ENCODE measurements at places on chromosomes 1 and 21.

DNA sequence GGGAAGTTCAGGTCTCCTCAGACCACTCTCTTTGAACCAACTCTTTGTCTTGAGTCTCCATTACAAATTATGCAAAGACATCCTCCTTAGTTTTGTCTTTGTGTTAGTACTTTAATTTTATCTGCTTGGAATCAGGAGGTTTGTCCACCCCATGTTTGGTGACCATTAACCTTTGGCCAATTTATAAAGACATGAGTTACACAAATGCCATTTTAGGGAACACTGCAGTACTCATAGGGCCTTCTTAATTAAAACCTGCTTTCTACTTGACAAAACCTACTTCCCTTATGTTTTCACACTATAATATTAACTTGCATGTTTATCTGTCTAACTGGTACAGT, 7.9 kb upstream of the CDC73 start:
- no peak for DNase-seq

DNA sequence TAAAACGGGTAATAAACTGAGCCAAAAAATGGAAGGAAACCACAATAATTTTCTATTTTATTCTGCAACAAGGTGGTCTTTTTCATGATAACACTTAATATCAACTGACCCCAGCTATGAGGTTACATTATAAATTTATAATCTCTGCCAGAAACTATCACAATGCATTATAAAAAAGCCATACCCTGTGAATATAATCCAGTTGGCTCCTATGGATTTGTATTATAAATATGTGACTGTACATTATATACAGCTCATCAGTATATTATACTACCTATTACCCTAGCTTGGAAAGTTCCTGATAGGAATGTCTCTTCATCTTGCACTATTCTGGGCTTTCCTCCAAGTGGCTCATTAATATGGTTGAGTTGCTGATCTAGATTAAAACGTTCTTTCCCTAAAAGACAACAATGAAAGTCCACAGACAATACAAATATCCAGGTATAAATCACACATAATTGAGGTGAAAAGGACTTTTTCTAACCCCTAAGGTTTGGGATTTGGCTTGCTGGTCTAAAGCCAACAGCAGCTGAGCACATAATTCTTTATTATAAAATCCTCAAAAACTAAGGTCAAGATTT, 487.7 kb downstream of the TTLL7 start:
- no peak for DNase-seq

DNA sequence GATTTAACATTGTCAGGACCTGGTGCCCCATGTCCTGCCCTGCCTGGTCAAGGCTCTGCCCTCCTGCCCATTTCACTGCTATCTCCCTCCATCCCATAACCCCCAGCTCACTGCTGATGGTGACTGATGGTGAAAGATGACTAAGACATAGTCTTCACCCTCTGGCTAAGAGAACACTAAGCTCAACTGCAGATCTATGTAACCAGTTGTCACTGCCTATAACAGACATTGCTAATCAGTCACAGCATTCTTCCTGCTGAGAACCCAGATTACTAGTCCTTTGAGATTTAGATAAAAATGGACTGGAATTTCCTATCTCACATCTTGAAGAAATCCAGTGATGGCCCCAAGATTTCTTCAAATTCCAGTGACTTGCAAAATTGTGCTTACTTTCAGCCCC, 8.0 kb upstream of the ZNF362 start:
- no peak for DNase-seq

DNA sequence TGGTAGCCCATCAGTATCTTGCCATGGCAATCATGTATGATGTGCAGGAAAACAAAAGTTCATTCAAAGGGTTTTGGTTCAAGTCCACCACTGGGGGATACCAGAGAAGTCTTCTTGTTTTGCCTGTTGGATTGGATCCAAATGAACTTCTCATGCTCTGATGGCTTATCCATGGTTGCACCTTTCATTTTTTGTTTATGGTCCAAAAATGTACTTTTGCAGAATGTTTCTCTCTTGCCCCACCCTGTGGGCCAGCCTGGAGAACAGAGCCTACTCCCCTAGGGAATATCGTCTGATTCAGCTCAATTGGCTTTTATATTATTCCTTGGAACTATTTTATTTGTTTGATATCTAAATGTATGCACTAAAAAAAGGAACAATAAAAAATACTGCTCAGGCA, 20.1 kb upstream of the CLCA1 start:
- no peak for DNase-seq

DNA sequence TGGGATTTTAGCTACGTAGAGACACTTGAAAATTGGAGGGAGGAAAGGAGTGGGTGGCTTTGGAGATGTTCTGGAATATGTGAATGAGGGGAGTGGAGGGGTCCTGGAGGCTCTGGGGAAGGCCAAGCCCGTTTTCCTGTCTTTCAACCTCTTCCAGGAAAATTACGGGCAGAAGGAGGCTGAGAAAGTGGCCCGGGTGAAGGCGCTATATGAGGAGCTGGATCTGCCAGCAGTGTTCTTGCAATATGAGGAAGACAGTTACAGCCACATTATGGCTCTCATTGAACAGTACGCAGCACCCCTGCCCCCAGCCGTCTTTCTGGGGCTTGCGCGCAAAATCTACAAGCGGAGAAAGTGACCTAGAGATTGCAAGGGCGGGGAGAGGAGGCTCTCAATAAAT, 442 bp upstream of the RUSC1 start:
- no peak for DNase-seq

- no peak for DNase-seq
These were observed 59.4 kb downstream of the SYT6 start for GRCh38 chr1:114094363-114094634.

DNA sequence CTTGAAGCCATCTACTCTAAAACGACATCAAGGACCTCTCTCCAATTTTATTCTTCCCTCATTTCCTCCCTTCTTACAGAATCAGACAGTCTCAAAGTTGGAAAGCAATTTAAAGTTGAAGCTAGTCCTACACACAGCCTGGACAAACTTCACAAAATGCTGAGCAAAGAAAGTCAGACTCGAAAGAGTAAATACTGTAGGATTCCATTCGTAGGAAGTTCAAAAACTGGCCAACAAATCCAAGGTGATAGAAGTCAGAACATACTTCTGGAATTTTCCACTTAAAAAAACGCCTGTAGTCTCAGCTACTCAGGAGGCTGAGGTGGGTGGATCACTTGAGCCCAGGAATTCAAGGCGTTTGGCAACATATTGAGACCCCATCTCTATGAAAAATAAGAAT, 19.6 kb downstream of the SYF2 start:
- no peak for DNase-seq

DNA sequence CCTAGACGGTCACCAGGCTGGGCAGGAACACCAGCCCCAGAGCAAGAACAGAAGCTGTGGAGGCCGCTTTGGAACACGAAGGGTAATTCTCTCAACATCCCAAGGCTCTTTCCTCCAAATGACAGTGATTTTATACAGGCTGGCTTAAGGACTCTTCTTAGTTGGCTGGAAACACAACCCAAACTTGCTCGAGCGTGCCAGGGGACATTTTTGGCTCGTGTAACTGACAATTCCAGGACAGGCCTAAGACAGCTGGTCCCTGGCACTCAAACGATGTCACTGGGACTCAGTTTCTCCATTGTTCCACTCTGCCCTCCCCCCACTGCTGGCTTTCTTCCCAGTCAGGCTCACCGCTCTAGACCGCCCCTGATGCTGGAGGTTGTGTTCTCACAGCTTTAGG, 164.7 kb downstream of the NPHP4 start:
- DNase-seq: no peak

GRCh38 chr1:18721041-18721440, 90.4 kb downstream of the PAX7 start:
- DNase-seq: no peak

GRCh38 chr1:53145051-53145600, 2.7 kb upstream of the SLC1A7 start:
- DNase-seq: no peak

DNA sequence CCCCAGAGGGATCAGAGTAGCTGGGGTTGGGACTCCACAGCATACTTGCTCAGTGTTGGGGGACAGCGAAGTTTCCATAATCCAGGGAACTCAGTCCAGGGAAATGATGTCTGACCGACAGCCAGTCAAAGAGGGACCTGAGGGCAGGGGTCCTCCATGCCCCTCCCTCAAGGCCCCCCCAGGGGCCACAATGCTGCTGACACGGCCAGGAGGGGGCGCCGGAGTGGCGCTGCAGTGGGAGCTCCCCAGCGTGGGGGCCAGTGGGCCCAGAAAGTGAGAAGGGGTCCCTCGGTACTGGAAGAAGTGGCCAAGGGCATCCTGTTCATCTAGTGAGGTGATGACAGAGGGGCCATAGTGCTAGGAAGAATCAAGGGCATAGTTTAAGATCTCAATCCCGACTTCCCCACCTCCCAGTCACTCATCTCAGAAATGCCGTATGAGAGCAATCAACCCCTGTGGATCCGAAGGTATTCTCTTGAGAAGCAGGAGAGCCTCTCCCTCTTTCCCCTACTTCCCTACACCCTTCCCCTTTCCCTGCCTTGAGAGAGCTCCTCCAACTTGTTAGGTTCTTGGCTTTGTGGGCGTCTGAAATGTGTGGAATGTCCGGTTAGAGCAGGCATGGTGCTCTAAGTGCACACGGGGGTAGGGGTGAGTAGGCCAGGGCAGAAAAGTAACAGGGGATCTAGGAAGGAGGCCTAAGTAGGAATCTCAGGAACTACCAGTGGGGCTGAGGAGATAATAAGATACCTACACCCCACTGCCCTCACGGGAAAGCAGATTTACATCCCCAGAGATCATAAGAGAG, 4.1 kb downstream of the NUDT17 start:
- no peak for DNase-seq

- no peak for DNase-seq
These were observed 1.4 kb downstream of the ACADM start for GRCh38 chr1:75725861-75726361.

DNA sequence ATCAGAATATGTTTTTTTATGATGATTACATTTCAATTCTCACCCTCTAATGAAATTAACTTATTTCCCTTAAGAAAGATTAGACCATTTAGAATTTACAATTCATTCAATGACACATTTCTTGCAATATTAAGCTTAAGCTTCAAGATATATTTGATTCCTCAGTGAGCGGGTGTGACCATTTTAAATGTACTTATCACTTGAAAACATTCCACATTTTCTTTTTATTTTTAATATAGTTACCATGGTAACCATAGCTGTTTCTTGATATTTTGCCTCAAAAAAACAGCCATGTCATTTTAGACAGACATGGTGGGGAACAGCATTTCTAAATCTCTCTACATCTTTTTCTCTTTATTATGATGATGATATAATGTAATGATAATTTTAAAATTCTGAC, 1029.0 kb upstream of the B3GALT2 start:
- no peak for DNase-seq

DNA sequence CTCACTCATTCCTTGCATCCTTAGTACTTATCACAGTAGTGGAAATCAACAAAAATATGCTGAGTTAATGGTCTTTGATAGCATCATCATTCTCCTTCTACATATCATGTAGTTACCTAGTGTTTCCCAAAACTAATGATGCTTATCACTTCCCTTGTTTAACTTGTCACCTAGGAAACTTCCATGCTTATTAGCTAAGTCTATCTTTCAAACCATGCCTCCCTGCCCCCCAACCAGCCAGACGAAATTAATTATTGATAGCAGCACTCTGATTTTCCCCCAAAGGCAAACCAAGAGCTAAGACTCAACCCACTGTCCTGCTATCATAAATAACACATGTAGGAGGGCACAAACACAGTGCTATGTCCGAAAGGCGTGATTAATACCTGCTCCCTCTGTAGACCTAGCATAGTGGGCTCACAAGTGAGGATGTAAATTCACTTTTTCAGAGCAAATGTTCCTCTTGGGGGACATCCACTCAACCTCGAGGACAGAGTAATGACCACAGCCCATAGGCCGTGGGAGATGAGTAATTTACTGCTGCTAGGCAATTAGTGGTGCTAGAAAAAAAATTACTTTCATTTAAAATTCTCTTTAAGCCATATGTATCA, 25.8 kb upstream of the LPAR3 start:
- no peak for DNase-seq

DNA sequence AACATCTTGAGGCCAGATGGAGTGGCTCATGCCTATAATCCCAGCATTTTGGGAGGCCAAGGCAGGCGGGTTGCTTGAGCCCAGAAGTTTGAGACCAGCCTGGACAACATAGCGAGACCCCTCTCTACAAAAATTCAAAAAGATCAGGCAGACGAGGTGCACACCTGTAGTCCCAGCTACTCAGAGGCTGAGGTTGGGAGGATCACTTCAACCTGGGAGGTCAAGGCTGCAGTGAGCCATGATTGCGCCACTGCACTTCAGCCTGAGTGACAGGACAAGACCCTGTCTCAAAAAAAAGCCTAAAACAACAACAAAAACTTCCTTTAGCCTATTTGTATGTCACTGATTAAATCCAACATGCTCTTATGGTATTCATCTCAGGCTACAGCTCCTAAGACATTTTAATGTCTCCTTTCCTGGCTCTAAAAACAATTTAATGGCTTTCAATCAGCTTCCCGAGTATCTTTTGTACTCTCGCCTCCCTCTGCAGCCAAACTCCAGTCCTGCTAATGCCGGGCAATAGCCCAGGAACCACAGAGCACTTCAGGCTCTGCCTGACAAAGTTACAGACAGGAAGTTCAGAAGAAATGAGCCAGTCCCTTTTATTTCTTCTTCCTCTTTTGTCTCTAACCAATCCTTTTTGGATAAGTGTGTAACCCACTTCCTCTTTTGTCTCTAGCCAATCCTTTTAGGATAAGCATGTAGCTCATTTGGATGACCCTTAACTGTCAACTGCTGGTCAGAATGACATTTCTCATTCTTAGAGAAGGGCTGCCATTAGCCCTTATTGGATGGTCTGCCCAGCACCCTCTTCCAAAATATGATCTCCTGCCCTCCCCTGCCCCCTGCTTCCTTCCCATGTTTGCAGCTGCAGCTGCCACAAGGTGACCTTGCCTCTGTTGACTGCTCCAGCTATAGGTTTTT, 6.6 kb upstream of the DOP1B start:
- no peak for DNase-seq

GRCh38 chr1:78839704-78840277, 166.7 kb downstream of the ADGRL4 start:
- DNase-seq: no peak

- no peak for DNase-seq
These were observed 123.6 kb downstream of the DTL start for GRCh38 chr1:212158912-212159796.

GRCh38 chr1:178353524-178353923, 143.2 kb downstream of the CLEC20A start:
- DNase-seq: no peak

GRCh38 chr1:219433001-219433400, 179.9 kb downstream of the ZC3H11B start:
- no peak for DNase-seq

- DNase-seq: no peak
These were observed 20.4 kb downstream of the DPH5 start for GRCh38 chr1:101005183-101005582.
